ENCODE measurements at places on chromosomes 2 and 18.

GRCh38 chr2:101113441-101114267 is 37.5 kb downstream of the TBC1D8 start:
- no peak for DNase-seq

GRCh38 chr2:37555457-37555856 is 116.0 kb downstream of the CDC42EP3 start:
- DNase-seq = peak; percentile 16

DNA sequence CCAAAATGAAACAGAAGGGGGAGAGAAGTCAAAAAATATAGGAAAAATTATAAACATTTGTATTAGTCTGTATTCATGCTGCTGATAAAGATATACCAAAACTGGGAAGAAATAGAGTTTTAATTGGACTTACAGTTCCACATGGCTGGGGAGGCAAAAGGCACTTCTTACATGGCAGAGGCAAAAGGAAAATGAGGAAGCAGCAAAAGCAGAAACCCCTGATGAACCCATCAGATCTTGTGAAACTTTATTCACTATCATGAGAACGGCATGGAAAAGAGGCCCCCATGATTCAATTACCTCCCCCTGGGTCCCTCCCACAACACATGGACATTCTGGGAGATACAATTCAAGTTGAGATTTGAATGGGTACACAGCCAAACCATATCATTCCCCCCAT is 79.1 kb downstream of the ZRANB3 start:
- DNase-seq = no peak

DNA sequence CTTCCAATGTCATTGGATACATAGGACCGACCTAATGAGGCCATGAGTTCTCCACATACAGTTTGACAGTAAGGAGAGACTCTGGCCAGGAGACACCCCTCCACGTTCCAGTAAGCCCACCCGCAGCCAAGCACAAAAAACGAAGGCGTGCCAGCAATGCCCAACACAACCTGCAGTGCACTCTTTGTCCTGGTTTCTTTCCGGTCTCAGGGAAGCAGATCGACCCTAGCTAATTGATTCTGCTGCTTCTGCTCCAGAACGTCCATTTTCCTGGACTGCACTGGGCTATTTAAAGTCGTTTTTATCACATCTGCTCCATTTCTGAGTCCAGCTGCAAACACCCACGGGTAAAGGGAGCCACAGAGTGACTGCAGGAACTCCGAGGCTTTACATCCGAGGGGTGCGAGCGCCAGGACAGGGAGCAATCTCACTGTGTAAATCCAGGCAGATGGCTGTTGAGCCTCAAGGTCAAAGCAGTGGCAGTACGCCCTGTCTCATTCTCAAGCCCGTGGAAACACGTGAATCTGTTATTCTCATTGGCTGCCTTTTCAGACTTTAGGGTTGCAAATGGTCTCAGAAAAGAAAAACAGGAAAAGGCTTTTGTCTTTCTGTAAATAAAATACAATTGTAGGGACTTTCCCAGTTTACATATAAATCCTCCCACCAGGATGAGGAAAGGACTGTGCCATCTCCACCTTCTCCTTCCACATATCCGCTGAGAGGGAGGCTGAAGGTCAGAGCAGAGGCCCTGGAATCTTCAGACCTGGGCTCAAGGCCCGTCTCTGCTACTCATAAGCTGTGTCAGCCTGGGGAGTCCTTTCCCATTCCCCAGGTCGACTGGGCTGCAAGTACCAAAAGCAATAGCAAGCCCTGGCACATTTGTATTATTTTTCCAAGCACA is 40.7 kb downstream of the TMEM163 start:
- DNase-seq = no peak

DNA sequence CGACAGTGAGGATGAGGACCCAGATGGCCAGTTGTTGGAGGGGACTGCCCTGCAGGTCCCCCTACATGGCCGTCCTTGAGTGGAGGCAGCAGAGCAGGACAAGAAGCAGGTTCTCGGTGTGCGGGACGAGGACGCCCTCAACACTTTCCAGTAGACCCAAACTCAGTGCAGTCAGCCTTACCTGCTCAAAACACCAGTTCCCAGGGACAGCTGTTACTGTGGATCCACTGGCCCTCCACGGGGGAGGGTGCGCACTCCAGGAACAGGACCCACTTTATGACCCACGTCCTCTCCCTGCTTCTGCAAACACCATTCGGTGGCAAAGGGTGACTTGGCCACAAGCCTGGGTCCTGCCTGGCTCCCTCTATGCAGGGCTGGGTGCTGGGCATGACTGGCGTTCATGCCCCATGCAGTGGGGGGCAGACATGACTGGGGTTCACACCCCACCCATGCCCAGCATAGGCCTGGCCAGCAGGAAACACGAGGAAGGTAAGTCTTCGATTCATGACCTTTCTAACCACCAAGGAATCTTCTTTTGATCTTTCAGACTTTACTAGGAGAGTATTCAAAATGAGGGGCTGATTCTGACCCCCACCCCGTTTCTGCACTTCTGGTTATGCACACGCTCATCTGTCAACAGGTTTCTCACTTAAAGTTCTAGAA is 233.7 kb downstream of the HDAC4 start:
- no peak for DNase-seq

- DNase-seq = no peak
These were observed 71.5 kb downstream of the THADA start for GRCh38 chr2:43524177-43524965.

DNA sequence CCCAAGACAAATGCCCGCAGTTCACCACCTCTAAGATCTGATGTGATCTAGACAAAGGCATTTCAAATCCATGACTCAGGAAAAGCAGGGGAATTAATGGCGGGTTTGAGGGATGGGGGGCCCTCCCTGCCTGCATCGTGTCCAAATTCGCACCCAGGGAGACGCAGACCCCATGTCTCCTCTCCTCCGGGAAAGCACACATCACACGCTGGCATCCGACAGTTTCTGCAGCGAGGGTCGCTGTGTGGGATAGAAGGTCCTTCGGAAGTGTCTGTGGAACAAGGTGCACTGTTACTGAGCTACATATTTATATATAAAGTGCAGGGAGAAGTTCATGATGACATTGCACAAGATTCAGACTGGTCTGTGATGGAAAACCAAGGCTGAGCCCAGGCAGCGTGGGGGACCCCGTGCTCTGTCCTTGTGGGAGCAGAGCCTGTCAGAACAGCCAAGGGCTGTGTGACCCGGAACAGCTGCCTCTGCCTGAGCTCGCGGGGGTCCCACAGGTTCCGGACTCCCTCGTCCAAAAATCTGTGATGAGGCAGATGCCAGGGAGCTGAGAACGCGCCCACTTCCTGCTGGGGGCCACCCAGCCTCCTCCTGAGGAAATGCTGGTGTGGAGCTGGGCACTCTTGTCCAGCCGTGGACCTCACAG is 82.3 kb upstream of the CTDP1 start:
- no peak for DNase-seq

DNA sequence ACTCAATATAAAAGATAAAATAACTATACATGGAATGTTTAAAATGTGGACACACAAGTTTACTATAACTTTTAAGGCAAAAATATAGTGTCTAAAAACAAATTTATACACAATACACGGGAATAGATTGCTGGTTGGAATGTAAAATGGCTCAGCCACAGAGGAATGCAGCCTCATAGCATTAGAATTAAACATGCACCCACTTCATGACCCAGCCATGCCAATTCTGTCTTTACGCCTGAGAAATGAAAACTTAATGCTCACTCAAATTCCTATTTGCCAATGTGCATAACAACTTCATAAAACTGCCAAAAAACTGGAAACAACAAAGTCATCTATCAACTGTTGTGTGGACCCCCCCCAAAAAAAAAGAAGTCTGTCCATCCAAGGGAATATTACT is 1006.6 kb upstream of the POU3F3 start:
- no peak for DNase-seq

DNA sequence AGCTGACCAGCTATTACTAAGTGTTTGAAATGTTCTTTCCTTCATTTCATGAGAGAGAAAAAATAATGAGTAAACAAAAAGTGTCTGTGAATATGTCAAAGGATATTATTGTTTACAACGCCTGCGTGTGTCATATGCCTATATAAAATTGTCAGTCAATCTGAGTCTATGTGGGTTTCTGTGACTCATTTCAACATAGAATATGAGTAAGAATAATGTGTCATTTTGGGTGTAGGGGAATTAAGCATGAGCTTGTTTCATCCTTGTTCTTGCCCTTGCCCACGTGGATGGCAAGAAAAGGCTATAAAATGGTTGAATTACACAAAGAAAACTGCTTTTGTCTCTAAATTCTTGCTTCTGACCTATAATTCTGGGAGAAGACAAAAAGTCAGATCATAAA is 466.0 kb downstream of the PTH2R start:
- DNase-seq = no peak

DNA sequence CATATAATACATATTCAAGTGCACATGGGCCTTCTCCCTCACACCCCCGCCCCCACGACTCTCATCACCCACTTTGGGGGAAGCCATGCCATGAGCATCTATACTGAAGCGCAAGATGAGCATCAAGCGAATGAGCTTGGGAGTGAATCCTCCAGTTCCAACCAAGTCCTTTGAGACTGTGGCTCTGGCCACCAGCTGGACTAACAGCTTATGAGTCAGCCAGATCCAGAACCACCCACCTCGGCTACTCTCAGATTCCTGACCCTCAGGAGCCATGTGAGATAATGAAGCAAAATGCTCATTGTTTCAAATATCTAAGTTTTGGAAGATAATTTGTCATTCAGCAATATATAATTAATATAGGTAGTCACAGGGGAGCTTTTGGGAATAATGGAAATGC is 22.2 kb upstream of the IL1RL1 start:
- DNase-seq = no peak
